ENCODE measurements at places on chromosomes 16 and 17. TPM values are rescaled to one million over a fixed set of nuclear protein-coding genes. Genes with fewer than 3 reads are reported as not detected.
A peak's percentile ranks its signal among the peaks of the same experiment; 100 is the strongest.

DNA sequence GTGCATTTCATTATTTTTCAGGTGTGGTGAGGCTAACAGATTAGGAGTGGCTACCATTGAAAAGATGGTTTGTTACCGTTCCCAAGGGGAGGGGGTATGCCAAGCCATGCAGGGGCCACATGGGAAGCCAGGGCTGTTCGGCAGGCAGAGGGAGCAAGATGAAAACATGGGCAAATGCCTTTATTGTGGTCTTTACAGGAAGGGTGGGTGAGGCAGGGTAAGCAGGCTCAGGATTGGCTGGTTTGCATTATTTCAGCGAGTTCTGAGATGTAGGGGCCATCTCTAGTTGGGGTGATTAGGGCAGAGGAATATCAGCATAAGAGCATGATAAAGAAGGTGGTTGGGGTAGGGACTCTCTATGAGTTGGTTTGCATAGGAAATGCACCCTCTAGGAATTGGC lies 117.6 kb downstream of the CCT6B start:
- no peak for DNase-seq

DNA sequence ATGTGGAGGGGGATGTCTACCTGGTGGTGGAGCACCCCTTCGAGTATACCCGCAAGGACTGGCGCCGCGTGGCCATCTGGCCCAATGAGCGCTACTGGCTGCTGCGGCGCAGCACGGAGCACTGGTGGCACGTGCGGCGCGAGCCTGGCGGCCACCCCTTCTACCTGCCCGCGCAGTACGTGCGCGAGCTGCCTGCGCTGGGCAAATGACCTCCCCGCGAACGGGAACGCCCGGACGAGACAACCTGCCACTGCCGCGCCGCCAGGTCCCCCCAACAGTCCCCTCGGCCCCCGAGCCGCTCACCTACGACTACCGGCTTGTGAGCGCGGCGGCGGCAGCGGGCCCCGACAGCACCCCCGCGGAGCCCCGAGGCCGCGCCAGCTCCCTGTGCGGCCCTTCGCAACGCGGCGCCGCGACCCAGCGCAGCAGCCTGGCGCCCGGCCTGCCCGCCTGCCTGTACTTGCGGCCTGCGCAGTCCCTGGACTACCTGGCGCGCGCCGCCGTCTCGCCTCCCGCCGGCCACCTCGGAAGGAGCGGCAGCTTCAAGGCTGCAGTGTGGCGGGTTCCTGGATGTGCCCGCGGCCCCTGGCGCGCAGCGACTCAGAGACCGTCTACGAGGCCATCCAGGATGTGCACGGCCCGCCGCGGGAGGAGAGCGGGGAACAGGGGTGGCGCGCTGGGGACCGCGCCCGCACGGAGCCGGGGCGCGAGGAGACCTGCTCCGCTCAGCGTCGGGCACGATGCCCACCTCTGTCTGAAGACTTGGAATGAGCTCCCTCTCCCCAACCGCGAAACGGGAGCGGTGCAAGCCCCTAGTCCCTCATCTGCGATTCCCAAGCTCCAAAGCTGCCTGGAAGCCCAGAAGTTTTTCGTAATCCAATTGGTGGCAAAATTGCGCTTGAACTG lies 48.7 kb upstream of the AMZ2 start:
- peak; percentile 21 for DNase-seq

GRCh38 chr17:77667478-77667877 lies 291.0 kb upstream of the TNRC6C start:
- DNase-seq: no peak

- DNase-seq: no peak
These were observed 22.2 kb downstream of the CARD14 start for GRCh38 chr17:80191865-80192661.

Gene NOS2
- polyA plus RNA-seq: not detected

DNA sequence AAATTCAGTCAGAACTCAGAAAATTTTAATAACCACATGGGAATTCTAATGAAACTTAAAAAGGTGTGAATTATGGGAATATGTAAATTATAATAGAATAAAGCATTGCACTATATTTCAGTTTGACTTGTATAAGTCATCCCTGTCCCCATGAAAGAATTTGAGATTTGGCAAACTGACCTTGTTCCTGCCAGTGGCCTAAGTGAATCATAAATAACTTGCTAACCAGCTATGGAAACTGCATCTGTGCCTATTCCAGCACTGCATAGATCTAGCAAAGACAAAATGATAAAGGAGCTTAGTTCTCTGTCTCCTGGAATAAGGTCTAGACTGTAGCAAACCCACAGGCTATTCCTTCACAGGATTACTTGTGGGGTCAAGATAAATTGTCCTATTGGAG lies 106.8 kb upstream of the NOG start:
- DNase-seq: no peak

DNA sequence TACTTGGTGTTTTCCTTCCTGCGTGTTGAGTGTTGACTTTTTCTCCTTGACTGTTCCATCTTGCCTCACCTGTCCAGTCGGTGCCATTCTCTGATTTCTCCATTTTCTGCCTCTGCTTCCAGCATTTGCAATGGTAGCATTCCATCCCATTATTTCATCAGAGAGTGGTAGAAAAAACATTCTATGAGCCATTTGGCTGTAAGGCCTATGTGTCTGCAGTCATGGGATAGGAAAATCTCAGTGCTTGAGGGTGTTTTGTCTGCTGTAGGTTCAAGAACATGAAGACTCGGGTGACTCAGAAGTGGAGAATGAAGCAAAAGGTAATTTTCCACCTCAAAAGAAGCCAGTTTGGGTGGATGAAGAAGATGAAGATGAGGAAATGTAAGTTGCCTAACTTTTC lies 2.7 kb downstream of the UTP18 start:
- peak; percentile 17 for DNase-seq

- peak; percentile 65 for DNase-seq
These were observed 85.5 kb downstream of the GSG1L start for GRCh38 chr16:27977966-27978365.

DNA sequence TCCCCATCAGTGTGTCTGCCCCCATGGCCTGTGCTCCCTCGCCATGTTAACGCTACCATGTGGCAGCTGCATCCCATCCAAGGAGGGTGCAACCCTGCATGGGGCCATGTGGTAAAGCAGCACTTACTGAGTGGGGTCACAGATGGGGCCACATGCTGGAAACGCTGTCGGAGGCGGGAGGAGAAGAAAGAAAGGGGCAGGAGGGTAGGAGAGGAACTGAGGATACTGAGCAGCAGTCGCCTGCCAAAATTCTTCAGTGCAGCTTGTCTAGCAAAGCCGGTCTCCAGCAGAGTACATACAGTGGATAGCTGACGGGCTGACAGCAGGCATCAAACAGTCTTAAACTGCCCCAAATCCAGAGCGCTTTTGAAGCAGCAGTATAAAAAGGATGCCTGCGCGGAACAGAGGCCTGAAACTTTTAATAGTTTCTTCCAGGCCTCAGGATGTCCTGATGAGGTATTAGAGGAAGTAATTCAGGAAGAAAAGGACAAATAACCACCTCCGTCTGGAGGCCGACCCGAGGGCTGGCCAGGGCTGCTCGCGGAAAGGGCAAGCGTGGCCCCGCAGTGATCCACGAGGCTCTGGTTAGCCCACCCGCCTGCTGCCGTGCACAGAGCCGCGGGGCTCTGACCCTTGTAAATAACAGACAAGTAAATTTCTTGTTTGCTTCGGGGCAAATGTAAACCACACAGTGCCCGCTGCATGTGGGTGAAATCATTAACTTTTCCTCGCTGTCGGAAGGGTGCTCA lies 149.0 kb downstream of the CCDC182 start:
- DNase-seq: no peak

DNA sequence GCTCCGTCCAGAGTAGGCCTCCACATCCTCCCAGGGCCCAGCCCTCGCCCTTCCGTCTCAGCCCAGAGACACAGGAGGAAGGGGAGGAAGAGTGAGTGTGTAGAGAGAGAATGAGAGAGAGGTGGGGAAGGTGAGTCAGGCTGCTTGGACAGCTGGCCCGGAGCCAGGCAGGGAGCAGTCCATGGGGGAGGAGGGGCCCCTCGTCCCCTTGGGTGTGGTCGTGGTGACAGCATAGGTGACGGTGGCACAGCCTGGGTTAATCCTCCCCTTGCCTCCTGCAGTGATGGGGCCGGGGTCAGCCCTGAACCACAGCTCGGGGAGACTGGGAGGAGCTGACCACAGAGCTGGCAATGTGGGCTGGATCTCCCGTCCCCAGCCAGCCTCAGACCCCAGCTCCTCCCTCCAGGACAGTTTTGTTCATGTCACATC lies 36.5 kb downstream of the FA2H start:
- peak; percentile 31 for DNase-seq
